Activated naive CD4-positive, alpha-beta T cell treated with anti-CD3 and anti-CD28 coated beads, Interleukin-2, amount 50 U/mL, for 72 hours (primary cell): ENCODE measurements at places on chromosomes 12 and 14.

DNA sequence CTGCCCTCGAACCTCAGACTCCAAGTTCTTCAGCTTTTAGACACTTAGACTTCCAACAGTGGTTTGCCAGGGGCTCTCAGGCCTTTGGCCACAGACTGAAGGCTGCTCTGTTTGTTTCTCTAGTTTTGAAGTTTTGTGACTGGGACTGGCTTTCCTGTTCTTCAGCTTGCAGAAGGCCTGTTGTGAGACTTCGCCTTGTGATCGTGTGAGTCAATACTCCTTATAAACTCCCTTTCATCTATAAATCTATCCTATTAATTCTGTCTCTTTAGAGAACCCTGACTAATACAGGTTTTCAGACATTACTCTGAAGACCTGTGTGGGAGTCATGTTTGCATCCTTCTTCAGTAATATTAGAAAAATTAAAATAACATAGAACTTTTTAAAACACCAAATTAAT is 289.1 kb downstream of the RMST start:
- no peak for DNase-seq

GRCh38 chr14:45251912-45252311 is 1.1 kb downstream of the MIS18BP1 start:
- DNase-seq = no peak

- DNase-seq = no peak
These were observed 55.5 kb downstream of the ETV6 start for GRCh38 chr12:11705010-11705409.

- DNase-seq = no peak
These were observed 44.2 kb downstream of the CCDC175 start for GRCh38 chr14:59532419-59532818.
